ENCODE measurements at places on chromosomes 2 and 18.

GRCh38 chr18:44609181-44609941 is 71.3 kb upstream of the SETBP1 start:
- no peak for DNase-seq

- no peak for DNase-seq
Measured at GRCh38 chr2:55922291-55922907, 1.2 kb downstream of the EFEMP1 start.

GRCh38 chr2:174836377-174836994 is 72.2 kb upstream of the CHRNA1 start:
- no peak for DNase-seq

GRCh38 chr18:74613381-74613780 is 15.7 kb downstream of the ZNF407 start:
- no peak for DNase-seq

DNA sequence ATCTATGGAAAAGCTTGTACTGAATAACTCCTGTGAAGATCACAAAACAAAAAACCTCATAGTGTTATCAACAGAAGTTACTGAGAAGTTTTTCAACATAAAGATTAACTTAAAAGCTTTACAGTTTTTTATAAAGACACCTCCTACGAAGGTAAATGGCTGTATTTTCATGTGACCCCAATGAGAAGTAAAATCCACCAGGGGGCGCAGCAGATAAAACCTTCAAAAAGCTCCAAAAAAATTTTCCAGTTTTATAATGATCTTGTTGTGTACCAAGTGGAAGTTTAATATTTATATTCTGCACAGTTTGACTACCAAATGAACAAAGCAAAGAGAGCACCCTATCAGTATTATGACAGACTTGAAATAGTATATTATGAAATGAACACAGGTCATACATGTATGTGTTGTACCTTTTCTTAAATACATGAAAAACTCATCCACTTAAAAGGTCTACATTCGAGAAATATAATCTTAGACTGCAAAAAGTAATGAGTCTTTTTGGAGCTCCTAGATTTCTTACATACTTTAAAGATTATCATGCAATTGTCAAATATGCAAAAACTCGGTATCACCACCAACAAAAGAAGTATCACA is 38.5 kb downstream of the PNO1 start:
- no peak for DNase-seq

GRCh38 chr18:79574938-79575525 is 104.6 kb upstream of the CTDP1 start:
- DNase-seq = no peak

- DNase-seq = no peak
Measured at GRCh38 chr18:12883372-12883683, 709 bp downstream of the PTPN2 start.

DNA sequence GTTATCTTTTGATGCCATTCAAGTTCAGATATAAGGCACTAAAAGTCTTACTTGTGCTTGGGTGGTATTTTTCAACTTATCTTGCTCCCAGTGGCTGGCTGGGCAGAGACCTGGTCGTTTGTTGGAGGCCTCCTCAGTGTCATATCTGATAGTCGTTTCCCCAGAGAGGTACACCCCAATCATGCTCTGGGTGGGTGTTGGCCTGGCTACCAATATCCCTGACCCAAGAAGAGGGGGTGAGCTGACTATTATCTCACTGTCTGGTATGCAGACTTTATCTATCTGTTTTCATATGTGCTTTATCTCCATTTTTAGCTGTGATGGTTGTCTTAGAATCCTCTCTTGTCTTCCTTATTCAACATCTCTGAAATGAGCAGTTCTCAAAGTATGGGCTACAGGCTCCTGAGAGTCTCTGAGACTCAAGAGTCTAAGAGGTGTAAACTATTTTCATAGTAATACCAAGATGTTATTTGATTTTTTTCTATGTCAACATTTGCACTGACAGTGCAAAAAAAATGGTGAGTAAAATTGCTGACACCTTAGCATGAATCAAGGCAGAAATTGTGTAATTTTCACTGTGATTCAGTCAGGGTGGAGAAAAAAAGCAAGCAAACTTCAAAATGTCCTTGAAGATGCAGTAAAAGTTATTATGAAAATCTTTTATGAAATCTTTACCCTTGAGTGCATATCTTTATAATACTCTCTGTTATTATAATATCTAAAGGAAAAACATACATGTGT is 12.3 kb upstream of the PLEK start:
- no peak for DNase-seq

DNA sequence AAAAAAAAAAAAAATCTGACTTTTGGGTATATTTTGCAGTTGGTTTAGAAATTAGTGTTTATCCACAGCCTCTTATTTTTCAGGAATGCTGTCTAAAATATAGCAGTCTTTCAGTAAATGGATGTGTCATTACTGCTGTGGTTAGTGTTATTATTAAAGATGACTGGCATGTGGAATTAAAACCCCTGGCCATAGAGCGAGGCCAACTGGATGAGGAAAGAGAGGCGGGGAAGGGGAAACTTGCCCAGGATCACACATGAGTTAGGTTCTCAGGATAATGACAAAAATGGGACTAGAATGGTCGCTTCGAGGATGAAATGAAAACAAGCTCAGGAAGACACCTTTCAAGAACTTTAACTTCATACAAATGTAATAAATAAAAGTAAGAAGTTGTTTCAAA is 57.4 kb upstream of the APCDD1 start:
- no peak for DNase-seq

DNA sequence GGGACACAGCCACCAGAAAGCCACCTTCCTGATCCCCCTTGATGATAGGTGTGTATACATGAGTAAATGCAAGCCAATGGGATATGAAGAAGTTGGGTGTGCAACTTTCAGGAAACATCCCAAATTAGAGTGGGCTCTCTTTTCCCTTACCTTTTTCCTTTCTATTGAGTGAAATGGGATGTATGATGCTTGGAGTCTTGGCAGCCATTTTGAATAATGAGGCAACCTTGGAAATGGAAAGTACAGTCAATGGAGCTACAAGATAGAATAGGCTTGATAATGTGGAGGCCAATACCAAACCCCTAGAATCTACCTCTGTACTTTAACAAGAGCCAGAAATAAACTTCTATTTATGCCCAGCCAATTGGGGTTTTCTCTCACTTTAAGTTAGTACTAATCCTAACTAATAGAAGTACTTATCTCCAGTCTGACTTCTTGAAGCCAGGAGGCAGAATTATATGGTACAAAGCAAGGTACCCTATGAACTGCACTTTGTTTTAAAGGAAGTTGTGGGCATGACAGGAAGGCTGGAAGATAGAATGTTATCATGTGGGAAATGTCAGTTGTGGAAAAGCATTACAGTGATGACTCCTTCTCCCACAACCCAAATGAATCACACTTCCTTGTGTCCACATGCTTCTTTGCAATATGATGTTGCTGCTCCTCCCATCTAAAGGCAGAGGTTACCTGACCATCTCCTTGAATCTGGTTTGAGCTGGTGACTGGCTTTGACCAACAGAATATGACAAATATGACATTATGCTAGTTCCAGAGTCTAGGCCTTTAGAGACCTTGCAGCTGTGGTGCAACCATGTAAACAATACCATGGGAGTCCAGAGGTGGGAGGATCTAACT is 12.9 kb upstream of the NABP1 start:
- no peak for DNase-seq

DNA sequence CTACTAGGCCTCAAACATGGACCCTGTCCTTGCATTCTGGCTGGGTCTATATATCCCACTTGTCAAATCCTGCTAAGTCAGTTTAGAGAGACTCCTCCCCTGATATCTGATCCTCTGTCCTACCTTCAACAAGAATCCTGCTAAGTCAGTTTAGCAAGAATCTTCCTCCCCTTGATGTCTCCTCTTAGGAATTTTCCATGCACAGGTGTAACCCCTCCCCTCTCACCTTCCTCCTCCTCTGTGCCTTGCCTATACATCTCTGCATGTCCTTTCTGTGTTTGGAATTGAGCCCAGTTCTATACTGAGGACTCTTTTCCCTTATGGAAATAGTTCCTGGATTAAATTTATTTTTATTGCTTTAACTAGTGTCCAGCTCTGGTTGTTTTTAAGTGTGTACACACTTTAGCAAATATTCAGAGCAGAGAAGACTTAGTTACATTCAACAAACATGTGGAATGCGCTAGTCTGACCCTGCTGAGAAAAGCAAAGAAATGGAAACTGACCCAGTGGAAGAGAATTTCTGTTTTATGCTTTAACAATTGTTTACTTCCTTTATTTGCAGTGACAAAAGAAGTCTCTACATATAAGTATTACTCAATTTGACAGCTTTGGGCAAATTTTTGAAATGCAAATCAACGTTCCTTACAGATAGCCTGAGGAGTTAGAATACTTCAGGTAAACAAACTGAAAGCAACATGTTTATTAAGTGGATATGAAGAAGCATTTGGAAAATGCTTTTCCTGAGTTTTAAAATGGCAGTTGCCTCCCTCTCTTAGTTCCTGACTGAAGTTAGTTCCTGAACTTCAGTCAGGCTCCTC is 80.6 kb downstream of the RIT2 start:
- DNase-seq = no peak

- no peak for DNase-seq
Measured at GRCh38 chr18:79778291-79778791, 19.4 kb upstream of the KCNG2 start.

- DNase-seq = no peak
Measured at GRCh38 chr2:239190361-239190760, 210.5 kb downstream of the HDAC4 start.

DNA sequence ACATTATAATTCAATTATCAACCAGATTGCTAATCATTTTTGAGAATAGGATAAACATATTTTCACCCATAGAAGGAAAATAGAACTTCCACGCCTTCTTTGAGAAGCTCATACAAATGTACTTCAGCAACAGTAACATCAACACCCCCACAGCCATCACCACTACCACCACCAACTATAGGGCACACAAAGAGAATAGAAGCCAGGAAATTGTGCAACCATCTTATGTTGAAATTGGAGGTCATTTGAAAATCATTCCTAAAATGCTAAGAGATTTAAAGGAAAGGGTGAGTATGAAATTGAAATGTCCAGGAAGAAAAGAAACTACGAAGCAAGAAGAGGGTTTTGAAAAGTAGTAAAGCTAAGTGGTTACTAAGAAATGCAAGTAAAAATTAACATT is 563.4 kb downstream of the ZNF804A start:
- DNase-seq = no peak

GRCh38 chr18:9808295-9809241 is 77.2 kb upstream of the TXNDC2 start:
- DNase-seq = no peak

DNA sequence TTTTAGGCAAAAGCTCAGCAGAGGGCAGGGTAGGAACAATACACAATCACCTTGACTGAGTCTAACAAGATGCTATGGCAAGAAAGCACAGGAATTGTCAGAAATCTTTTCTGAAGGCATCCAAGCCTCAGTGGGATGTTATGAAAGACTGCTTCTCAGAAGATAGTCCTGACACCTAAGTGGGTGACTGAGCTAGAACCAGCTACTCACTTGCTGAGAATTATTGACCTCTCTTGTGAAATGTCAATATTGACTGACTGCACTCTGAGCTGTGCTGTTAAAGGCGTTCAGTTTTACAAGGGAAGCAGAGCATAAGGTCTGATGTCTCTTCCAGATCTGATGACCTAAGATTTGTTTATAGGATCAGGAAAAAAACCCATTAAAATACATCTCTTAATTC is 46.1 kb downstream of the TACR1 start:
- no peak for DNase-seq
